Stimulated activated CD8-positive, alpha-beta memory T cell treated with anti-CD3 and anti-CD28 coated beads, Interleukin-15, amount 100 ng/mL, for 24 hours (primary cell): ENCODE measurements at places on chromosomes 5 and 9.

DNA sequence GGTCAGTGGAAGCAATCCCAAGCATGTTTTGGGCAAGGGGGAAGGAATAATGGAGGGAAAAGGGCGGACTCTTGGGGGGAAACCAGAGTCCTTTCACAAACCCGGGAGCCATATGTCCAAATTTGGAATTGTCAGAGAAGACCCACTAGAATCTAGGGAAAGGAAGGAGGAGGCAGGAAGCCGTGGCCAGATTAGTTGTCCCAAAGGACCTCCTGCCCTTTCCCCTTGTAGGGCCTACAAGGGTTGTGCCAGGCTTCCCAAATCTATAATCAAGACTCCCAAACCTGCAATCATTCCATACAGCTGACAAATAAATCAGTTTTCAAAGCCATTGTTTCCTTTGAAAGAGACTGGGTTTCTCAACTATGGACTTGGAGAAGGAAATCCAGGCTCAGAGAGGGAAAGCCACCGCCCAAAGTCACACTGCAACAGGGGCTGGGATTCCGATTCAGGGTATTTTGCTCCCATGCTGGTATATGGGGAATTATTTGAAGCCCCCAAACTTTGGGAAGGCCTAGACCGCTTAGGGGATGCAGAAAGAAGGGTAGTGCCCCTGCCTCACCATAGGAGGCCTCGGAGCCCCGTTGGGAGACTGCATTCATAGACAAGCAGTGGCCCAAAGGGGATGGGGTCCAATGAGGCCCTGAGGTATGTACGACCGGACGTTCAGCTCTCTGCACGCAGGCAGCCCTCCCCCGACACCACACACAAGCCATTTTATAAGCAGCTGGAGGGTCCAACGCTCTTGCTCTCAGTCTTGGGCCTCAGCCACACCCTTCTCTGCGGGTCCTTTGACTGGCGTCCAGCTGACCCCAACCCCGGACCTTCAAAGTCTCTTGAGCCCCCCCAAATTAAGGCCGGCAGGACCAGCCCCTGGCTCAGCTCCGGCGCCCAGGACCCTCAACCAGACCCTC is 815 bp downstream of the ANXA6 start:
- no peak for DNase-seq

DNA sequence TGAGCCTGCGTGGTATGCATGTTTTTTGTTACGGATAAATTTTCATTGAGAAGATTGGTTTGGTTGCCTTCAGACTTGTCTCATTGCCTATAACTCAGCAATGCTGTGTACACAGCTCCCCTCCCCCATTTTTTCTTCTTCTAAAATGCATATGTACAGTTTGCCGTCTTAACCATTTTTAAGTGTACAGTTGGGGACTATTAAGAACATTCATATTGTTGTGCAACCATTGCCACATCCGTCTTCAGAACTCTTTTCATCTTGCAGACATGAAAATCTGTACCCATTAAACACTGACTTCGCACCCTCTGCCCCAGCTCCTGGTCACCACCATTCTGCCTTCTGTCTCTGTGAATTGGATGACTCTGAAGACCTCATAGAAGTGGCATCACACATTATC is 6.2 kb downstream of the EXOC3 start:
- DNase-seq = no peak

DNA sequence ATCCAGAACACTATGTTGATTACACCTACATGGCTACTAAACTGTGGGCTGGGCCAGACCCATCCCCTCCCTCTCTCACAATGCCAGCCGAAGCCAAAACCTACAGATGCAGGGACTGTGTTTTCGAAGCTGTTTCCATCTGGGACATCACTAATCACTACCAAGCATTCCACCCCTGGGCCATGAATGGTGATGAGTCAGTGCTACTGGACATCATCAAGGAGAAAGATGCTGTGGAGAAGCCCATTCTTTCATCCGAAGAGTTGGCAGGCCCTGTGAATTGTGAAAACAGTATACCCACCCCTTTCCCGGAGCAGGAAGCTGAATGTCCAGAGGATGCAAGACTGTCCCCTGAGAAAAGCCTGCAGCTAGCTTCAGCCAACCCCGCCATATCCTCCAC is 65.0 kb downstream of the ZNF462 start:
- DNase-seq = no peak

DNA sequence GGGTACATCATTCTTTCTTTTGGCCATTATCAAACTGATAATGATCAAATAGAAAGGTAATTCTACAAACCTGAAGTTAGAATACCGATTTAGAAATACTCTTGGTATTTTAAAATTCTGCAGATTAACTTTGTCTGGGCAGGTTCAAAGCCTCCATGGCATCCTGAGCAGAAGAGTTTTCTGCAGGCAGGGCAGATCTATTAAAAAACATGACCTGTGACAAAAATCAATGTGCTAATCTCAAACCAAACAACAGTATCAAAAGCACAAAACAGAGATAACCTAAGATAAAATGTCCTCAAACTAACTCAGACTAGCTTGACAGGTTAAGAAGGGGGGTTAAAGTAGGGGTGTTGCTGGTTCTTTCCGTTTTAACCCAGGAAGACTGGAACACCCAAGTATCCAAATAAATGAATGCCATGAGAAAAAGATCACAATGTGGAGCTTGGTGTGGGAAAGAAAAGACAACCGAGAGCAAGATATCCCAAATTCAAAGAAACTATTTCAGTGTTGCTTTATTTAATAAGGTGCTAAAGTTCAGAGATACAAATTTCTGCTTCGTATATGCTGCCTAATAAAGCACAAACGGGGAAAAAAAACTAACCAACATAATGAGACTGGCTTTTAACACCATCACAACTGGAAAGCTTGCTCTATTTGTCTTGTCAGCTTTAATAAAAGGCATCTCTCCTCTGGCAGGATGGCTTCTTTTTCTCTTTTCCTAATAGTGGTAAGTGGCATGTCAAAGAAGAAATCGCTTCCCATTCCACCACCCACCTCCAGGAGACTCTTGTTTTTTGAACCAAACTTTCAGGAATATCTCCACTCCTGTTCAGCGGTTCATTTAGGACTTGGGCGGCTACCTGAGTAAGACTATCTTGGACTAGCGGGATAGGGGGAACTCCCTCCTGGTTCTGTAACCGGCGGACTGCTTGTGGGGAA is 2.3 kb downstream of the EFNA5 start:
- no peak for DNase-seq

DNA sequence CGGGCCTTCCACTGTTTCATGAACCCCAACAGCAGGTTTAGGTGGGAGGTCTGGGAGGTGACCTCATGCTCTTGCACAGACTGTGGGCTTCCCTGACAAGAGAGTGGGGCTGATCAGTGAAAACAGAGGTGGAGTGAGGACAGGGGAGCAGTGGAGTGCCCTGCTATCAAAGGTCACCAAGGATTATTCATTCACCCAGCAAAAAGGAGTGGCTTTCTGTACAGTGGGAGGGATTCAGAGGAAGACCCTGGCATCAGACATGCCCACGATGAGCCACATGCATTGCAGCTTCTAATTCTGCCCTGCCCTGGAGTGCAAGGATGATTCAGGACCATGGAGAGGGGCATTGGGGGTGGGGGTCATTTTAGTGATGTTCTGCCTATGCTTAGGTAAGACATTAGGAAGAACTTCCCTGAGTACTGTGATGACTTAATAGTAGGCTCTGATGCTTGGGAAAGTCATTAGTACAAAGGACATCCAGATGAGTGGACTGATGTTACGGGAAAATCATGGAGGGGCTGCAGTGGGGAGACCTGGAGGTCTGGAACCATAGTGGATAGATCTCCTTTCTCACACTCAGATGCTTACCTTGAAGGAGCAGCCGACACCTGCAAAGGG is 12.8 kb downstream of the TRAF1 start:
- no peak for DNase-seq

DNA sequence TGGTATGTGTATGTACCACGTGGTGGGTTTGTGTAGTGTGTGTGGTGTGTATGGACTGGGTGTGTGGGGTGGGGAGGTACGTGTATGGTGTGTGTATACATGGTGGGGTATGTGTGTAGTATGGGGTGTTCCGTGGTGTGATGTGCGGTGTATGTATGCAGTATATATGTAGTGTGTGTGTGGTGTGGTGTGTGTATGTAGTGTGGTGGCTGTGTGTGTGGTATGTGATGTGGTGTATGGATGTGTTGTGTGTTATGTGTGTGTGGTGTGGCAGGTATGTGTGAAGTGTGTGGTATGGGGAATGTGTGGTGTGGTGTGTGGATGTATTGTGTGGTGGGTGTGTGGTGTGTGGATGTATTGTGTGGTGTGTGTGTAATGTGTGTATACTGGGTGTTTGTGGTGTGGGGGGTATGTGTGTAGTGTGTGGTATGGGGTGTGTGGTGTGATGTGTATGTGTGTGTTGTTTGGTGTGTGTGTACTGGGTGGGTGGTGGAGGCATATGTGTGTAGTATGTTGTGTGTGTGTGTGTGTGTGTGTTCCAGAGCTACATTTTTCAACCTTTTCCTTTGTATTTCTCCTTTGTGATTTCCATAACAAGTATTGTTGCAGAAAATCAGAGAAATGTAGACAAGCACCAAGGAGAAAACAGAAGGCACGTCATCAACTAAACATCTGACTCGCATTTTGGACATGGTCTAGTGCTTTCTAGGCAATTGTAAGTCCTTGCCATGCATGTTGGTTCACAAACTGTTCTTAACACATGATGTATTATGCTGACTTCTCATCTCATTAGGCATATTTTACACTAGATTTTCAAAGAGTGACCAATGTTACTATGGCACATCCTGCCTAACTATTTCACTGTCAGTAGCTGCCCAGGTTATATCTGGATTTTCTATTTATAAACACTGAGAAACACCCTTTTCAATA is 13.2 kb downstream of the SEMA4D start:
- no peak for DNase-seq

DNA sequence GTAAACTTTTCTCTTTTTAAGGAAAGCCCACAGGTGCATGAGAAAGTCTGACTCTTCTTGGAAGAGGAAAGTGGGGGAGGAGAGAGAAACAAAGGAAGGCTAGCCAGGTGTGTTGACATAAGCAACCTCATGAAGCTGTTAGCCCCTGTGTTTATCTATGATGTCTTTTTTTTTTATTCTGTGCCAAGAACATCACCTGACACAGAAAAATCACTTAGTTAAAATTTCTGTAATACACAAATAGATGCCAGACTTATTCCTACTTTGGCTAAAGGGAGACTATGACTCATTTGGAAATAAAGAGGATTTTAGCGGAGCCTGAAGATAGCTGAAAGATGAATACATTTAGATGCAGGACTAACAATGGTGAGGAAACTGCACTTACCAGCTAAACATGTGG is 58.3 kb downstream of the BAAT start:
- DNase-seq = no peak

DNA sequence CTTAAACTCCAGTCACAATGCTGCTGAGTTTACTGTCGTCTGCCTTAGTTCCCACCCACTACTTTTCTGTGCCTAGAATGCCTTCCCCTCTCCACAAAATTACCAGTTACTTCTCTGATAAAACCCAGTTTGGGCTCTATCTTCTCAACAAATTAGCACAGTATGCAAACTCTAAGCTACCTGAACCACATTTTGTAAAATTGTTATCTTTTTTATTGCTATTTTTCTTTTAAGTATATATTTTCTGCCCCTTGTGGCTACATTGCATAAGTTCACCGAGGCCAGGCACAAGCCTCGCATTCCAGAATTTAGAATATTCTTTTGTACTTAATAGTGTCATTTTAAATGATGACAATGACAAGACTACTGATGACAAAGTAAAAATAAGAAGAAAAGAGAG is 60.0 kb downstream of the POU5F2 start:
- DNase-seq = no peak

DNA sequence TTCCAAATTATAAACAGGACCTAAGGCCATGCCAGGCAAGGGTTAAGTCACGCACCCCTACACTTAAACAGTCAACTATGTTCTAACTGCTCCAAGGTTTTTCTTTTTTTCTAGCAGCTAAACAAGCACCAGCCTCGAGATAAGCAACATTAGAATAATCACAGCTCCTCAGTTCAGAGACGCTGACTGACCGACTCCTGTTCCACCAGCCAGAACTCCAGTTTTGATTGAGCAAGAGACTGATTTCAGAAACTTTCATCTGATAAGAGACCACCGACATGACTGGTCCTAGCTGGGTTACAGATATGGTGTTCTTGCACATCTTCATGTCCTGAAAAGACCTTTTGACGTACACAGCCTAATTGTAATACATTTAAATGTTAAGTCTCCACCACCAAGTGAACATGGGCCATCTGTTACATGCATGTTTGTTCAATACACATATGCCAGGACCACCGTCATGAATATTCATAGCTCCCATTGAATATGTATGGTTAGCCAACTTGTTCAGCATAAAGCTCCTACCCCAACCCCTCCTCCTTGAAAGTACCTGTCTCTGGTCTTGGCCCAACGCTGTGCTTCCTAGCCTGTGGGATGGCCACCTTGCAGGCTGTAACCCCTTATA is 23.7 kb upstream of the OTULINL start:
- DNase-seq = no peak

- DNase-seq = no peak
Measured at GRCh38 chr5:178357121-178357521, 124.5 kb upstream of the PHYKPL start.

GRCh38 chr5:59597690-59598546 is 295.6 kb downstream of the PDE4D start:
- DNase-seq = no peak

DNA sequence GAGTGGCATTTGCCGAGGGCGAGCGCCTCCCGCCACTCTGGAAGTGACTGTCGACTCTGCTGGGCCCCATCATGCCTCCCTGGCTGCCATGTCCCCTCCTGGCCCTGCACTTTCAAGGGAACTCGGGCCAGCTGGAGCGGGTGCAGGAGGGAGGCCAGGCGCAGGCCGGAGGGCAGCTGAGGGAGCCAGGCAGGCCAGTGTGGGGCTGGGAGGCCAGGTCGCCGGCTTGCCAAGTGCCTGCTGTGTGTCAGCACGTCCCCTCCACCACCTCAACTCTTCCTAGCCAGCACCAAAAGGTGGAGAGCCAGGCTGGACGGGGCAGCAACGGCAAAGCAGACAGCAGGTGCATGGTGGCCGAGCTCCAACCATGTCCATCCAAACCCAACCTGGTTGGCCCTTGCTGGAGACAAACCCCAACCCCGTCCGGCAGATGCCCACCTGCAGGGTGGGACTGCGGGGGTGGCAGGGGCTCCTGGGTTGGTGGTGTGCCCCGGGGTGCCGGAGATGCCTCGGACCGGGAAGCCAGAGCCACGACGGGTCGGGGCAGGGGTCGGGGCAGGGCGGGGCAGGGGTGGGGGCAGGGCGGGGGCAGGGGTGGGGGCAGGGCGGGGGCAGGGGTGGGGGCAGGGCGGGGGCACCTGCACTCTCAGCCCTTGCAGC is 36.5 kb upstream of the EGFL7 start:
- no peak for DNase-seq
